ENCODE measurements at places on chromosomes 13 and 19. TPM values are rescaled to one million over a fixed set of nuclear protein-coding genes. Genes with fewer than 3 reads are reported as not detected.
A peak's percentile ranks its signal among the peaks of the same experiment; 100 is the strongest.

GRCh38 chr13:44837250-44837649 lies 152.0 kb downstream of the NUFIP1 start:
- DNase-seq, result no peak

DNA sequence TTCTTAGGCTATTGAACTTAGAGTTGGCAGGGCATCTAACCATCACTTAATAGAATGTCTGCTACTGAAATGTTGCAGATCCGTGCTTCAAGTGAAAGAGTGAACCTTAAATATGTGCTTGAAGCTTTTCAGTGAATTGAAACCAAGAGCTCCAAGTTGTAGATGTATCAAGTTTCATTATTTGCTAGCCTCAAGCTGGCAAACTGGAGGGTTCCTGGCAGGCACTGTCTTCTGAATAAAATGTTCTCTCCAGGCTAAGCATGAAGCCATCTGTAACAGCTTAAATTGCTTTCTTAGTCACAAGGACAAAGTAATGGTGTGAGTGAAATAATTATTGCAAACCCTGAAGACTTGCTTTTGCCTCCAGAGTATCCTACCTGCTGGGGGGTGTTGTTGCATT lies 415.0 kb upstream of the SPRY2 start:
- DNase-seq, result no peak

GRCh38 chr13:98563071-98563470 lies 13.8 kb downstream of the STK24 start:
- DNase-seq, result no peak

DNA sequence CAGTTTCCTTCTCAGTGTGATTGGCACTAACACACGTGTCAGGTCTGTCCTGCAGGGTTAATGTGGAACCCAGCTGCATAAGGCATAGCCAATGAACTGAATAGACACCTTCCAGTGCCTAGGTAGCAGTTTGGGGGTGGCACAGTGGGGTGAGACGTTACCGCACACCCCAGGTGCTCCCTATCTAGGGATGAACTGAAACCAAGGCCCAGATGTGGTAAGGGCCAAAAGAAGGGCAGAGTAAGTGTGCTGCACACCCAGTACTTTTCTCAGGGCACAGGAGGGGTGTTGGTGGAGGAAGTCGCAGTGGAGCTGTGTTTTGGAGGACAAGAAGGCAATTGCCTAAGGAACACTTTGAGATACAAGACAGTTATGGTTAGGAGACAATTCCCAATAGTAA lies 317.9 kb upstream of the TSHZ3 start:
- no peak for DNase-seq

- DNase-seq, result no peak
These were observed 1131.3 kb upstream of the PRR20A start for GRCh38 chr13:56009418-56009817.

DNA sequence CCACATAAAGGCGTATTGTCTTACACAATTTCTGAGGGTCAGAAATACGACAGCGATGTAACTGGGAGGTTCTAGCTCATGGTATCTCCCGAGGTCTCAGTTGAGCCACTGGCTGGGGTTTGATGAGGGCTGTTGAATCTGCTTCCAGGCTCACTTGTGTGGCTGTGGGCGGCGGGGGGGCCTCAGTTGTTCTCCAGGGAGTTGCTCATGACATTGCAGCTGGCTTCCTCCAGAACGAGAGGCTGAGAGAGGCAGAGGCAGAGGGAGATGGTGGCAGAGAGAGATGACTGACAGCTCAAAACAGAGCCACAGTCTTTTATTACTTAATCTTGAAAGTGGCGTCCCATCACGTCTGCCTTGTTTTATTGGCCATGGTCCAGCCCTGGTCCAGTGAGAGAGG lies 6.2 kb upstream of the NLRP5 start:
- no peak for DNase-seq

GRCh38 chr13:71798707-71799106 lies 68.3 kb downstream of the DACH1 start:
- no peak for DNase-seq

GRCh38 chr13:77360032-77360685 lies 33.3 kb upstream of the MYCBP2 start:
- DNase-seq, result no peak

DNA sequence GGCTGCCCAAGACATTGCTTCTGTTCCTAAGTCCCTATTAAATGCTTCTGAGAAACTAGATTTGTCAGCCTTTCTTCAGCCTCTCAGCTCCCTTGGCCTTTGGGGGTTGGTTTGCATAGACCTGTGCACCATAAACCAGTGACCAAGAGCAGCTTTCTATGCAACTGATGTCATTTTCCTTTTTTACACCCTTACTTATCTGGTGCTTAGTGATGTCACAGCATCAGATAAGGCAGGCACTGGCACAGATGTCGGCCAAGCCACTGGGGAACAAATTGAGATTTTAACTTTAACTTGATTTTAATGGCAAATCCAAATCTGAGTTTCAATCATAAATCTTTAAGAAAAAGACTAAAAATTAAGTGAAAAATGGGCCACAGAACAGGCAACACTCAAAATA lies 59.8 kb downstream of the RUBCNL start:
- no peak for DNase-seq

- DNase-seq, result no peak
These were observed 75.7 kb upstream of the KCTD15 start for GRCh38 chr19:33720691-33721682.

DNA sequence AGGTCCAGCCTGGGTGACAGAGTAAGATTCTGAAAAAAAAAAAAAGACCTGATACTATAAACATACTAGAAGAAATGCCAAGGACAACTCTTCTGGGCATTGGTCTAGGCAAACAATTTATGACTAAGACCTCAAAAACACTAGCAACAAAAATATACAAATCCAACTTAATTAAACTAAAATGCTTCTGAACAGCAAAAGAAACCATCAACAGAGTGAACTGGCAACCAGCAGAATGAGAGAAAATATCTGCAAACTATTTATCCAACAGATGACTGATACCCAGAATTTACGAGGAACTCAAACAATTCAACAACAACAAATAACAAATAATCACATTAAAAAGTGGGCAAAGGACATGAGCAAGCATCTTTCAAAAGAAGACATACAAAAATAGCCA lies 26.8 kb upstream of the GPC6 start:
- DNase-seq, result no peak

DNA sequence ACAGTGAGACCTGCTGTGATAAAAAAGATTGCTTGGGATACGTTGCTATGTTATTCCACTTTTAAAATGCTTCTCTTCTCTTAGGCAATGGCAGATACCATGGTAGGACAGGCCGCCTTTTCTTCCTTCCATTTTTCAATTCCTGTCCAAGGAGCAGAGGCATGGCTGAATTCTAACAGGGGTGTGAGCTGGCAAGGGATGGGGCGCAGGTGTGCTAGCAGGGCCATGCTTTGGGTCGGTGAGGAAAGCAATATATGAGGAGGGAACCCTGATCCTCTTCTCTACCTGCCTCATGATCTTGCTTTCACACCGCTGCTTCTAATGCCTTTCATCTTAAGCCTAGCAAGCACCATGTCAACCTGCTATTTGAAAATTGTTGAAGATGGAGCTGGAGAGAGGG lies 225.0 kb downstream of the KATNAL1 start:
- DNase-seq, result no peak

DNA sequence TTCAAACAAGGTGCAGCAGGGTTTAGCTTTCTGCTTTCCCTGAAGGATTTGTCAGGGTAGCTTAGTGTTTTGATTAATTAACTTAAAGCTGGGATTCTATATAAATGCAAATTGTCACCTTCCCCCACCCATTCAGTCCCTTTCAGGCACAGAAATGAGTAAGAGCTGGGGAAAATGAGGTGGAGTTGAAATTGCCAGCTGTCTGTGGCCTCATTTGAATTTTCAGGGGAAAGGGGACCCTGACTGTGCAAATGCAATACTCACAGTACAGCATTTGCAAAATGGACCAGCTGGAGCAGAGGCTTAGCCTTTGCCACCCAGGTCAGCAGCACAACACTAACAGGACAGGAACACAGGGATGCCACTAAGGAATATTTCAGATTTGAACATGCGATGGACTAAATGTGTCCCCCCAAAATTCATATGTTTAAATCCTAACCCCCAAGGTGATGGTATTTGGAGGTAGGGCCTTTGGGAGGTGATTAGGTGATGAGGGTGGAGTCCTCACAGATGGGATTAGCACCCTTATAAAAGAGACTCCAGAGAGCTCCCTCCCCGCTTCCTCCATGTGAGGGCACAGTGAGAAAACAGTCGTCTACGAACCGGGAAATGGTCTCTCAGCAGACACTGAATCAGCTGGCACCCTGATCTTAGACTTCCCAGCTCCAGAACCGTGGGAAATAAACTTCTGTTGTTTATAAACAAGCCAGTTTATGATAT lies 59.5 kb upstream of the CYSLTR2 start:
- DNase-seq, result no peak

DNA sequence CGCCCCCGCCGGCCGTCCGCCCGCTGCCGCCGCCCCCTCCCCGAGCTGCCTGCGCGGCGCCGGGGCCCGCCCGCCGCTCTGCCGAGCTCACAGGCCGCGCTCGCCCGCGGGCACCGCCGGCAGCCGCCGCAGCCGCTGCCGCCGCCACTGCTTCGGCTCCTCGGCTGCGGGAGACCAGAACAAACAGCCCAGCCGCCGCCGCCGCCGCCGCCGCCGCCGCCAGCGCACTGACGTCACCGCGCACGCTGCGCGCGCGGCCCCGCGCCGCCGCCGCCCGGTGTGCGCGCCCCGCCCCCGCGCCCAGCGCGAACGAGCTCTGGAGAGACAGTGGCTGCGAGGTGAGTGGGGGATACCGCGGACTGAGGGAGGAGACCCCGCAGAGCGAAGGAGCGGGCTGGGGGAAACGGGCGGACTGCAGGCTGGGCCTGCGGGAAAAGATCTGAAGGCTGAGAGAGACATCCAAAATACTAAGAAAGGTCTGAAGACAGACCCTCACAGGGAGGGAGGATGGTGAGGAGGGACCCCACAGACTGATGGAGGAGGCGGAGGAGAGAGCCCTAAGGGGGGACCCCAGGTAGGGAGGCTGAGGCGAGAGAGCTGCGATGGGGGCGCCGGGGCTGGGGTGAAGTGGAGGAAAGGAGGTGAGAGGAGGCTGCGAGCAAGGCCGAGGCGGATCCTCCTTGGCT lies at the start of gene BRD4:
Gene BRD4 (minus strand): TSS at position 229 of the 686 bp plus-strand sequence. CDS start 59,440 bp downstream, outside the sequence.
- peak; percentile 91 for DNase-seq

GRCh38 chr19:10553943-10554381 lies 10.3 kb downstream of the ATG4D start:
- DNase-seq, result peak; percentile 60

GRCh38 chr19:46954502-46954992 lies 65.1 kb upstream of the NPAS1 start:
- no peak for DNase-seq

DNA sequence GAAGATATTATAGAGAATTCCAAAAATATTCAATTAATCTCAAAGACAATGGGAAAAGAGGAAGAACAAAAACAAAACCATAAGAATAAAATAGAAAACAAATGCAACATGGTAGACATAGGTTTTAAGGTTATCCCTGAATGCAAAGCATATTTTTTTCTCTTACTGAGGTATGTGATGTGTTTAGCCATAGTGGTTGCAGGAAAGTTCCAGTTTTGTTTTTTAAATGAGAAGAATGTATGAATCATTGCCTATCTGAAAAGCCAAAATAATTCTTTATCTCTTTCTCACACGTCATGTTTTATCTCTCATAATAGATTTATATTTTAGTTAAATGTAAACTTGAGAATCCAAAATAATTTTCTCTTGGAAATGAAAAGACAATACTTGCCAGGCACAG lies 2591.7 kb upstream of the PCDH20 start:
- no peak for DNase-seq

GRCh38 chr13:46604226-46604990 lies 51.4 kb downstream of the LRCH1 start:
- no peak for DNase-seq

GRCh38 chr13:28744091-28744536 lies 25.3 kb upstream of the SLC46A3 start:
- no peak for DNase-seq

DNA sequence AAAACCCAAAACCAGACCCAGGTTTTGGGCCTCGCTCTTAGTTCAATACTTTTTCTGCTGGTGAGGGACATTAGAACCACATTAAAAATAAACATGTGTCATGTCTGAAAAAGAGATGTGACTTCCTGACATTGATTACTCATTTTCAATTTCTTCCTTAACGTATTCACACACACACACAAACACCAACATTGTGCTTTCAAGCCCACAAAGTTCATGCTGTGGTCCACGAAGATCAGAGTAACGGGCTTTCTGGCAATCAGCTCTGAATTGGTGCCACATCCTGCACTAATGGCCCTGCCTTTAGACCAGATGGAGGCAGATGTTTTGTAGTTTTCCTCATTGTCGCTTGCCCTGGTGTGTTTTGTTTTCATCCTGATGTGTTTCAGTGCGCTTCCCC lies 47.9 kb upstream of the POMP start:
- peak; percentile 12 for DNase-seq

DNA sequence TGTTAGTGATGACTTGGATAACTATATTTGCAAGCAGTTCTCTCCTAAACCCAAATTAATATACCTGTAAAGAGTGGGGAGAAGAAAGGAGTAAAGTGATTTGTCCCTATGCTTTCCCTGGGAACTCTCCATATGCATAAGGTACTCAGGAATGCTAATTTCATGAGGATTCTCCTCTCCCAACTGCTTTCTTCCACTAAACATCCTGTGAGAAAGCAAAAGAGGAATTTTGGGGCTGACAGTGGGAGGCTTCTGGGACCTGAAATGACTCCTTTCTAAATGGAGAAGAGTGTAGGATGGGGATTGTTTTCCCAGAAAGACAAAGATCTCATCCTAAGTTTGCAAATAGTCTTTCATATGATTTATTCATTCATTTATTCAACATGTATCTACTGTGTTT lies 250.5 kb downstream of the TDRD3 start:
- DNase-seq, result no peak

DNA sequence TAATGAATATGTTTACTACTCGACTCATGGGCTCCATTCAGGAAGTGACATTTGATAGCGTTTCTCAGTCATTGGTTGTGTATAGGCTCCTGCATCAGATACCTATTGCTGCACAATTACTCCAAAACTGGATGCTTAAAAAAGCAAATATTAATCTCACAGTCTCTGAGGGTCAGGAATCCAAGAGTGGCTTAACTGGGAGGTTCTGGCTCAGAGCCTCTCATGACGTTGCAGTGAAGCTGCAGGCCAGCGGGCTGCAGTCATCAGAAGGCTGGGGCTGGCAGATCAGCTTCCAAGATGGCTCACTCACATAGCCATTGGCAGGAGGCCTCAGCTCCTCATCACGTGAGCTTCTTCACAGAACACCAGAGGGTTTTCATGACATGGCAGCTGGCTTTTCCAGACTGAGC lies 525.1 kb upstream of the NBEA start:
- DNase-seq, result no peak

GRCh38 chr13:28550721-28551497 lies 56.0 kb upstream of the FLT1 start:
- DNase-seq, result no peak

GRCh38 chr13:48661107-48661506 lies 7.4 kb downstream of the CYSLTR2 start:
- no peak for DNase-seq

The PGLYRP2 gene
- not detected for total RNA-seq

The SHD gene
- not detected for total RNA-seq

The LRRC25 gene
- total RNA-seq, result not detected

The ZNF112 gene
- total RNA-seq, result not detected

The DACH1 gene
- 0.14 TPM for total RNA-seq

The ZNF99 gene
- total RNA-seq, result not detected

The CEACAM3 gene
- total RNA-seq, result not detected

The CADM4 gene
- total RNA-seq, result 0.28 TPM

The ZNF426 gene
- total RNA-seq, result 22.1 TPM

The ANGPTL4 gene
- total RNA-seq, result 5.0 TPM

The KISS1R gene
- 3.6 TPM for total RNA-seq
